Chondrocyte (in vitro differentiated cells): ENCODE measurements at places on chromosomes 6 and 20. TPM values are rescaled to one million over a fixed set of nuclear protein-coding genes. Genes with fewer than 3 reads are reported as not detected.

GRCh38 chr20:37977786-37978185 is 55.5 kb downstream of the TTI1 start:
- no peak for DNase-seq

GRCh38 chr20:53829724-53830521 is 236.3 kb upstream of the ZNF217 start:
- DNase-seq, result no peak

- DNase-seq, result no peak
Measured at GRCh38 chr6:140438346-140438735, 1063.9 kb upstream of the CITED2 start.

- DNase-seq, result no peak
Measured at GRCh38 chr6:138541823-138542481, 42.7 kb upstream of the NHSL1 start.

DNA sequence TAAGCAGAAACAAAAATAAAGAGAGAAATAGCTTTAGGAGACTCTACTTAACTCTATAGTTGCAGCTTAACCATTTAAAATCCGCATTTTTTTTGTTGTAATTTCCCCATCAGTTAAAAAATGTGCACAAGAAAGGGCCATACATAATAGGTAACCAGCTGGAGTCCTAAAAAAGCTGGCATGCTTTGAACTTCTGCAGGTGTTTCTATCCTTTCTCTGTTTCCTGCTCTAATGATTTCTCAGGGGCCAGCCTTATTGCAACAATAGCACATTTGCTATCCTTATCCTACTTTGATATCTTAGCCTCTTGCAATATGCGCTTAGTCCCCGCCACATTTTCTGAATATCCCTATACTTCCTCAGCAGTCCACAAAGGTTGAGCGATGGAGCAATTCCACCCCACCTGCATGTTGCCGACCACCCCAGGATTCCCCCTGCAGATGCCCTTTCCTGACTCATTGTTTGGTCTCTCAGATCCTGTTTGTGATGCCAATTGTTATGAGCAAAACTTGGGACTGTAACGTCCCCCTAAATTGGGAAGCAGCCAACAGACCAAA is 48.5 kb downstream of the TRIM27 start:
- no peak for DNase-seq

- DNase-seq, result no peak
Measured at GRCh38 chr20:35616465-35617396, 1.1 kb downstream of the SPAG4 start.

DNA sequence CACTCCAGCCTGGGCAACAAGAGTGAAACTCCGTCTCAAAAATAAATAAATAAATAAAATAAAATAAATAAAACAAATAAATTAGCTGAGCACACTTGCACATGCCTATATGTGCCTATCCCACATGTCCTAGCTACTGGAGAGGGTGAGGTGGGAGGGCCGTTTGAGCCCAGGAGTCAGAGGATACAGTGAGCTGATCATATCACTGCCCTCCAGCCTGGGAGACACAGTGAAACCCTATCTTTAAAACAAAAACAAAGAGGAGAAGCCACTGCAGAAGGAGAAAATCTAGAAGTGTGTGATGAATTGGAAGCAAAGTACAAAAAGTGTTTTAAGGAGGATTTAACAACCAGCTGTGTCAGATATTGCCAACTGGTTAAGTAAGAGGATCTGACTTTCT is 728.4 kb downstream of the PTPRT start:
- no peak for DNase-seq

DNA sequence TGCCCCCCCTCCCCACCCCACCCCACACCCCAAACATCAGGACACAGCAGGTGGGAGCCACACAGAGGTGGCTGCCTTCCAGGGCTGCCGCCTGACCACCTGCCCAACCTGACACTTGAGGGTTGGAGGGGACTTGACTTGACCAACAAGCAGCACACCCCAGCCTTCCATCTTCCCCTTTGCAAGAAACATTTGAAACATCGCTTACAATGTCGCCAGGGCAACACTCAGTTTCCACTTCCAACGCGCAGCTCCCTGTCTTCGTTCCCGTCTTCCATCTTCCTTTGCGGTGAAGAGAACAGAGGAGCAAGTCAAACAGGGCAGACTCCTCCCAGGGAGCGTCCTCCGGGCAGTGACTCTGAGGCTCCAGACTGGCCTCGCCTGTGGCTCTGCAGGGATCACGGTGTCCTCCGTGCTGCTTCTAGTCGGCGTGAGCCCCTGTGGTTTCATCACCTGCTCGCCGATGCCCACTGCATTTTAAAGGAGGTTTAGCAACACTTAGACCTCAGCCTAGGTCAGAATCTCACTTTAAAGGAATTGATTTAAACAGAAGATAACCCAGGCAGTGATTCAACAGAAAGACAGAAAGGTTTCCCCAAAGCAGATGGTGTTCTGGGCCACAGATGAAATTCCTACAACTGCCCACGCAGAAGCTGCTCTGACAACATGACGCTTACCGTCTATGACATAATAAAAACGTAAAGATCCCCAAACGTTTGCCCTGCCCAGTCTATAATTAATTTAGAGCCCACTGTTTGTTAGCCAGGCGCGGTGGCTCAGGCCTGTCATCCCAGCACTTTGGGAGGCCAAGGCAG is 130.8 kb downstream of the TAF4 start:
- peak; percentile 75 for DNase-seq

- DNase-seq, result no peak
Measured at GRCh38 chr20:44471481-44471882, 4.2 kb upstream of the TTPAL start.

DNA sequence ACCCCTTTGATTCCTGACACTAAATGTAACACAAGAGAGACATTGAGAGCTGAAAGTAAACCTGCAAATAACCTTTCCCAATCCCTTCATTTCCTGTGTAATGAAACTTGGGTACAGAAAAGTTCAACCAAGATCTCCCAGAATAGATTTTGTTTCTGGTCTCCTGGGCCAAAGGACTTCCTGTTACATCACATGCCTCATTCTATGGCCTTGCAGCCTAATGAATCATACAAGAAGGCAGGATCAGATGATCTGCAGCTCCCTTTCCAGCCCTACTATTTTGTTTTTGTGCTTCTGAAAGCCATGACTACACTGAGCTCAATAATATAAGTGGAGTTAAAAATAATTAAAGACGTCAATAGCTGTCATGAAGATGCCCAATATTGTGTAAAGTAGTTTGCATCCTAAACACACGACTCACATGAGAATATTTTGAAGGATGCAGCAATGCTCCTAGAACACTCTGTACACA is 73.4 kb upstream of the NOX3 start:
- no peak for DNase-seq

DNA sequence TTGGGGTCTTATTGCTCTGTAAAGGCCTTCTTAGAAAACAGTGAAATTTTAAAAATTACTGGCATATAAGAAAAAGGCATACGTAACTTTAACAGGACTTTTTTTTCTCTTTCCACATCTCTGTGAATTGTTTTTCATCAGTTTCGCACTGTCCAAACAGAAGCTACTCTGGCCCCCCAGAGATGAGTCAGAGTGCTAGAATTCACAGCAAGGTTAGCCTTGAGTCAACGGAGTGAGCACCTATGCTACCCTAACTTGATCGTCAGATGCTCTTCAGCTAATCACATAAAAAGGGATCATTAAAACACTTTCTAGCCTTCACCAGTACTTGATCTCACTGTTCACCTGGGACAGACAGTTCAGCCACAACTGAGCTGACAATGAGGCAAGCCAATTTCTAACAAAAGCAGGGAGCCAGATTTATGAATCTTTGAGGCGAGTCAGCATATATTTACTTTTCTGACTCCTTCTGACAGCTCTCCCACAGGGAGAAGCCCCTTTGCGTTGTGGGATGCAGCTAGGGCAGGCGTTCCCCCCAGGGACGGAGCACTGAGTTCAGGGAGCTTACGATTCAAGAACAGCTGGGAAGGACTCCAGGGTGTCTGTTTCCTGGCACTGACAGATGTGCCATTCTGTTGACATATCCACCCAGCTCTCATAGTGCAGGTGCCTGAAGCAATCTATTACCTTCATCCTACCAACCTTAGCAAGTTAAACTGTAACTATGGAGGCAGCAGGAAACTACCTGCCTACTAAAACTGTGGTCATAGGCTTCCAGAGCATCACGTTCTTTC is 46.4 kb upstream of the SPDEF start:
- no peak for DNase-seq

DNA sequence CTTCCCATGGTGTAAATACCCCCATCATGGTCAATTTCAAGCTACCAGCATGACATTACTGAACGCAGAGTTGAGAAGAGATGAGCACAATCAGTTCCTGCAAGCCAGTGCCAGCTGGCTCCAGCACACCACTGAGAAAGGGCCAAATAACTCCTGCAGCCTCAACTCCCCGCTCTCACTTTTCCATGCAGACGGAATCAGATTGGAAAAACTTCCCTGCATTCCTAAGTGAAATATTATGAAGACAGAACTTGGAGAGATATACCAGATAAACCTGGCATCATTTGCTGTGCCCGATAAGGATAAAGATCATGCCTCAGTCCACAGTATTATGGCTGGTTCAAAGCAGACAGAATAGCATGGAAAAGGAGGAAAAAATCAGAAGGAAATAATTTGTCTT is 56.7 kb downstream of the FILIP1 start:
- no peak for DNase-seq

GRCh38 chr6:90095788-90096187 is 200.9 kb downstream of the BACH2 start:
- DNase-seq, result no peak

GRCh38 chr20:23341073-23341472 is 9.5 kb upstream of the NXT1 start:
- no peak for DNase-seq

DNA sequence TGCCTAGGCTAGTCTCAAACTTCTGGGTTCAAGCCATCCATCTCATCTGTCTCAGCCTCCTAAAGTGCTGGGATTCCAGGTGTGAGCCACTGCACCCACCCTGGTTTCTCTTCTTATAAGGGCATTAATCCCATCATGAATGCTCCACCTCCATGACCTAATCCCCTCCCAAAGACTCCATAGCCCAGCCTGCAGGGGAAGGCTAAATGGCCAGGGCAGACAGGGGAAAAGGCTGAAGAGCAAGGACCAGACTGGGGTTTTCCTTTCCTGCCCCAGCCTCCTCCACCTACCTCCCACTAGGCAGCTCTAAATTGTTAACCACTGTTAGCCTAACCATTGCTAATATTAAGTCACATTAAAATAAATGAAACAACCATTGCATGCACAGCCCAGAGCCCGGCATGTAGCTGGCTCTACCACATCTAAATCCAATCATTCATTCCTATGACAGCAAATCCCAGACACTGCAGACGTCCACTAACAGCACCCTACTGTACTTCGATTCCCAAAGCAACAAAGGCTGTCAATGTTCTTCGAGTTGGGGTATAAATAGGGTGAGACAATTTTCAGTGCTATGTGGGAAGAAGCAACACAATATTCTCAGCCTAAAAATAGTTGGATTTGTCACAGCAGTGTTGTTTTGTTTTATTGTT is 243.2 kb upstream of the ARID1B start:
- no peak for DNase-seq

DNA sequence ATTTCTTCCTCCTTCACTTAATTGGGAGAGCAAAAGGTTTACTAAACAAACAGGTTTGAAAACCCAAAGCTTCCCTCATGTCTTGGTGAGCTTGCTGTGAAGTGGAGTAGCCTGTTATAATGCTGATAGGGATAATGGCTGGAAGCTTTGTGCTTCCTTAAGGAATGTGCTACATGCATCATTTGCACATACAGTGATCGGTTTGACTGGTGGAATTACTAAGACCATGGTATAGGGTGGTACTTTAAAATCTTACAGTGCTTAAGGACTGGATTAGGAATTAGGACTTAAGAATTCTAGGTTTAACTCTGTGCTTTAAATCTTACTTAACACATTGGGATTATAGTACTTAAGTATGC is 75.7 kb downstream of the ARID1B start:
- no peak for DNase-seq

- no peak for DNase-seq
Measured at GRCh38 chr6:104326173-104327001, 533.3 kb downstream of the HACE1 start.

- DNase-seq, result no peak
Measured at GRCh38 chr20:24633026-24633425, 163.6 kb downstream of the SYNDIG1 start.

- no peak for DNase-seq
Measured at GRCh38 chr6:125287718-125288117, 14.0 kb downstream of the HDDC2 start.

DNA sequence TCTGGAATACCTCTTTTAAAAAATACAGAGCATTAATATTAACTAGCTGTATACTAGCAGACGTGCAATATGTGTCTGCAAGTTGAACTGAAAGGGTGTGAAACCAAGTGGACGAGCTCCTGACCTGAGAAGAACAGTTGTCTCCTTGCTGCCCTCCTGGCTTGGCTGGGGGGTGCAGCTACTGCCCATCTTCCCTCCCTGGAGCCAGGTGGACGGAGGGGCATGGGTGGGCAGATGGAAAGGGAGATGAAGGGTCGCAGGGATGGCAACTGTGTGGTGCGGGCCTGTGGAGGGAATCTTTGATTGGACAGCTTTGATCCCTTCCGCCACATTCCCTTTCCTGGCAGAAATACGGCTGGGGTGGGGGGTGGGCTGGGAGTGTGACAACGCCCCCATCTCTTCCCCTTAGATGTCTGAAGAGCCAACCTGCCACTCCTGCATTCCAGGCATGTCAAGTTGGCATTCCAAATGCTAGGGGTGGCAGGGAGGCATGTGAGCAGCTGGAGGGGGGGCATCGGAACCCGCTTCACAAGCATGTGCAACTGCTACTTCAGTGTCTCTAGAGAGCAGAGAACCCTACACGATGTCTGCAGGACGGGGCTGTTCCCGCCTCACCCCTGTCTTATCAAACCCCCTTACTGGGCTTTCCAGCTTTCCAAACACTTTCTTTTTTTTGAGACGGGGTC is 37.3 kb downstream of the SRSF3 start:
- DNase-seq, result peak; percentile 68

DNA sequence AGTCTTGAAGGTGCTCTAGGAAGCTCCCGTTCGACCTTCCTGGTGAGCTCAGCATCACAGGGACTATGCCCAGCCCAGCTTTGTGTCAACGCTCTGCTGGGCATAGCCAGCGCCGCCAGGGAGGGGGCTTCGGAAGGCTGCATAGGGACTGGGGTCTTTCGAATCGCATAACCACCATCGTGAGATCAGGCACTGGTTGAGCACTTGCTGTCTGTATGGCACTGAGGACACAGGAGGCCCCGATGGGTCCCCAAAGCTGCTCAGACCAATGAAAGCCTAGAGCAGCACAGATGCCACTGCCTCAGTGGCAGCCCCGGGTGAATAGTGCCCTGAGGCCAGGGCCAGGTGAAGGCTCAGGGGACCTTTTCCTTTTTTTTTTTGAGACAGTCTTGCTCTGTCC is 96.7 kb downstream of the TAF4 start:
- peak; percentile 62 for DNase-seq

- DNase-seq, result no peak
Measured at GRCh38 chr6:154370545-154370944, 13.9 kb upstream of the IPCEF1 start.

Gene TBX18
- total RNA-seq, result 6.9 to 10.7 TPM (median 9.1 TPM) in 3 replicates

Gene RPS6KA2
- 124 to 147 TPM (median 127 TPM) in 3 replicates for total RNA-seq

Gene MEI4
- not detected in 3 replicates for total RNA-seq

Gene C6orf141
- not detected in 3 replicates for total RNA-seq

Gene RBBP8NL
- not detected in 3 replicates for total RNA-seq

Gene PRRT1
- 0.73 to 1.6 TPM (median 1.3 TPM) in 3 replicates for total RNA-seq
